ENCODE measurements at places on chromosomes 16 and 17.

GRCh38 chr17:4858882-4859260 lies 25.7 kb downstream of the MINK1 start:
- DNase-seq: no peak

- DNase-seq: no peak
Observed at GRCh38 chr16:1642148-1642547, 30.0 kb downstream of the CRAMP1 start.

GRCh38 chr17:39591958-39592954 lies 15.5 kb downstream of the NEUROD2 start:
- DNase-seq: peak; percentile 45

GRCh38 chr17:55420067-55420775 lies 1.4 kb downstream of the MMD start:
- DNase-seq: no peak

- DNase-seq: no peak
Observed at GRCh38 chr16:52309446-52310416, 237.2 kb downstream of the TOX3 start.
